Stimulated activated CD8-positive, alpha-beta memory T cell treated with anti-CD3 and anti-CD28 coated beads, Interleukin-4, amount 100 ng/mL, for 24 hours (primary cell): ENCODE measurements at places on chromosomes 7 and 10.

DNA sequence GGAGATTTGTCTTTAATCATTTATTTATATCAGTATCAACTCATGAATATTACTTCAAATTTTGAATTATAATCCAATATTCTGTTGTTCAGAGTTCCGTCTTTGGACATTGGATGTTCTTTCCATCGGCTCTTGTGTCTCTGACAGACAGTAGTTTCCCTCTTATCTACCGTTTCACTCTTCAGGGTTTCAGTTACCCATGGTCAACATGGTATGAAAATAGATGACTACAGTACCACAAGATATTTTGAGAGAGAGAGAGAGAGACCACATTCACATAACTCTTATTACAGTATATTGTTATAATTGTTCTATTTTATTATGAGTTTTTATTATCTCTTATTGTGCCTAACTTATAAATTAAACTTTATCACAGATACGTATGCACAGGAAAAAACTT, 6.8 kb downstream of the SHTN1 start:
- no peak for DNase-seq

GRCh38 chr7:33698692-33699128, 206.6 kb upstream of the BMPER start:
- no peak for DNase-seq

DNA sequence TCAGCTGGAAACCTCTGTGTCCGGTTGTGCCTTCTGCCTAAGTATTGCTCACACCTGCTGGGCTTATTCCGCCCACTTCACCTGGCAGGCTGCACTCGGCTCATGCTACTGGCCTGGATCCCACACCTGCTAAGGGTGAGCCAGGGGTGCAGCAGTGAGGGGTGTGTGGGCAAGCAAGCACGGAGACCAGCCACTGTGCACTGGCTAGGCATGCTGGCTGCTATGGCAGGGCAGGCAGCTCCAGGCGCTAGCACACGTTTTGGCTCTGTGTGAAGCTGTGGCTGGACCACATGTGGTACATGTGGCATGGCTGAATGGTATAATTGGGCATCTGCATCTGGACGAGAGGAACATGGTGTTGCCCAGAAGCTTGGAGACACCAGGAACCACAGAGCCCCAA, 940.7 kb downstream of the NRG3 start:
- DNase-seq = no peak

GRCh38 chr7:2715341-2716231, 27.6 kb downstream of the AMZ1 start:
- DNase-seq = peak; percentile 23
